ENCODE measurements at places on chromosomes 1 and 21.

DNA sequence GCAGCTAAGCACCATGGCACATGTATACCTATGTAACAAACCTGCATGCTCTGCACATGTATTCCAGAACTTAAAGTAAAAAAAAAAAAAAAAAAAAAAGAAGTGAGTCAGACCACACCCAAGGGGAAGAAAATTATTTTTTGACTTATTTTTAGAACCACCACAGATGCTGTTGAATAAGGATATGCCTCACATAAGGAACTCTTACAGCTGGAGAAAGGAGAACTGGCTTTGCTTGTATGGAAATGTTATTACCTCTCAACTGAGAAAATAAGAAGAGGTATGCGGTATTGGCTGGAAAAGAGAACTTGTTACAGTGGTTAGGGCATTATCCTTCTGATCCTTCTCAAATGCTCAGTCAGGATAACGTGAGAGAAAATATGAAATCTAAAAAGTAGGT lies 27.5 kb upstream of the FCER1A start:
- no peak for DNase-seq

- DNase-seq = no peak
Observed at GRCh38 chr1:41827991-41828570, 90.6 kb downstream of the HIVEP3 start.

GRCh38 chr1:108533351-108534083 lies 26.4 kb upstream of the EEIG2 start:
- no peak for DNase-seq

DNA sequence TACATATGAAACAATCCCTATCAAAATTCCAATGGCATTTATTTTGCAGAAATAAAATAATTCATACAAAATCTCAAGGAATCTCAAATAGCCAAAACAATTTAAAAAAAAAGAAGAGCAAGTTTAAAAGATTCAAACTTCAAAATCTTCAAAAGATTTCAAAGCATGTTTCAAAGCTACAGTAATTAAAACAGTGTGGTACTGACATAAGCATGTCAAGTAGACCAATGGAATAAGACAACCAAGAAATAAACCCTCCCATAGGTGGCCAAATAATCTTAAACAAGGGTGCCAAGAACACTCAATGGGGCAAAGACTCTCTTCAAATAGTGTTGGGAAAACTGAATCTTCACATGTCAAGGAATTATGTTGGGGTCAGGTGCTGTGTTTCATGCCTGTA lies 28.0 kb upstream of the UCK2 start:
- DNase-seq = no peak

DNA sequence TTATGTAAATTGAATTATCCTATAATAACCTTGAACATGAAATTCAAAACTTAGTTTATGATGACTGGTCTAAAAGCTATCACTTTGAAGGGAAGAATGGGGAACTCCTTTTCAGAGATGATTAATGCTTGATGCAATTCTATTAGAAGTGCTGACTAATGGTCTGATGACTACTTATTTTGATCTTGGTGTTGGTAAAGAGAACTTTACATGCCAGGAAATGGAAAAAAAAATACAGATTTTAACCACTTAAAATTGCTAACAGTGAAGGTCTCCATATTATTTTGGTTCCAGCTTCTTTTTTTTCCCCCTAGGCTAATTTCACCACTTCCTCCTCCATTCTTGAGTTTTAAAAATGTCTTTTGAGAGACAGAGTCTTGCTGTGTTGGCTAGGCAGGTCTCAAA lies 22.9 kb downstream of the S1PR1 start:
- no peak for DNase-seq

GRCh38 chr1:180288940-180289339 lies 58.9 kb downstream of the LHX4 start:
- DNase-seq = no peak

GRCh38 chr1:28443550-28443949 lies 62.3 kb upstream of the RCC1 start:
- DNase-seq = no peak

DNA sequence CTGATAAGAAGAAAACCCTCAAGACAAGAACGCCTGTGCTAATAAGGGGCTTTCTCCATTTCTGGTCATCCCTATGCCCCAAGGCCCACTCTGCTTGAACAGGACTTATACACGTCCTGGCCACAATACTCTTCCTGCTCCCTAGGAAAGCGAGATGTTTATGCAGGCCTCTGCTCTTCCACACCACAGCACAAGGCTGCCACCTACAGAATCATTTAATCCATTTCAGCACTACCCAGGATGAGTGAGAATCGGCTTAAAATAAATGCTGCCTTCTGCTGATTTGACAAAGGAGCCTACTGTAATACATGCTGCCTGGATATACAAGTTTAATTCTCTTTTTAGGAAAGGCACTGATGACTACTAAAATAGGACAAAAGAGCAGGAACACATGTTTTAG lies 29.4 kb downstream of the FRRS1 start:
- DNase-seq = no peak

DNA sequence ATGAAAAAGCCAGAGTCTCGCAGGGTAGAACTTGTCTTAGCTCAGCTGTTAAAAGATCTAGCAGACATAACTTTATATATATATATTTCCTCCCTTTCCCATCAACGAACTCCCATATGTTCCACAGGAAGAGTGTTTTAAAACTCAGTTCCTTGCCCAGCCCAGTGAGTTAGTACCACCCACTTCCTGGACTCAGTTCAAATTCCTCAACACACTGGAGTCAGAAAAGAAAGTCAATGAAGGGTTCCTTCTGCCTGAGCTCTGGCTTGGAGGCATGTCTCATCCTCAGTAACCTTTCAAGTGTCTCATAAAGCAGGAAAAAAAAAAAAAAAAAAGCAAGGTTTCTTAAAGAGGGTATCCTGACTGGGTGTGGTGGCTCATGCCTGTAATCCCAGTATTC lies 15.6 kb downstream of the TPM3 start:
- no peak for DNase-seq

DNA sequence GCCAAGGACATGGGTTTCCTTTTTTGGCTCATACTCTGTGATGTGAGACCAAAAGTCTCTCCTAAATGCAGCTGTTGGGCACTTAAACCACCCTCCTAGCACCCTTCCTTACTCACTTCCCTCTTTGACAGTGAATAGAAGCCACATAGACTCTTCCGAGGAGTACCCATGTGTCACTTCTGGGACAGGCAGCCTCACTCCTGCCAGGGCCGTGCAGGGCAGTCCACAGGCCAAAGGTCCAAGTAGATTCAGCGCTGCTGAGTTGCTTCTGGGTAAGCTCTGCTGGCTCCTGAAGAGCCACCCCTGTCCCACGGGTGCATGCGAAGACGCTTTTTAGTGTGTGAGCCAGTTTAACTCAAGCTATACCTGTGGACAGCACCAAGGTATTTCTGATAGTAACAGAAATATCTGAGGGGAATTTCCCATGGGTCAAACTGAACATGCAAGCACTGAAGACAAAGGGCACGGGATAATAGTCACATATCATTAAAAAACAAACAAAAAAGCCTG lies 36.8 kb upstream of the BMP8B start:
- DNase-seq = no peak

DNA sequence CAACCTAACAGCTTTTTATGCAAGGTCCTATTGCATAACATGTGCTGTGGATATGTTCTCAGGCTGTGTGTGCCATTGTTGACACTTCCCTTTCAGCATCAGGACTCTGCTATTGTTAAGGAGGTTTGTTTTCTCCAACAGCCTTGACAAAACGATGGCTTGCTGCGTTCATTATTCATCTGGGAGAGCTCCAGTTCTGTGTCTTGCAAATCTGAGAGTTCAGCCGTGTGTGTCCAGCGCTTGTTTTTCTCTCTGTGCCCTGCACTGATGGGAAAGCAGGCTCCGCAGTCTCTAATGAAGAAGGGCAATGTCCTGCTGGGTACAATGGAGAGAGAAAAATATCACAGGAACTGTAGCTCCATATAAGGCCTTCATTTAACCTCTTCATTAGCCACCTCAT lies 63.7 kb downstream of the CLDN17 start:
- DNase-seq = peak; percentile 5

DNA sequence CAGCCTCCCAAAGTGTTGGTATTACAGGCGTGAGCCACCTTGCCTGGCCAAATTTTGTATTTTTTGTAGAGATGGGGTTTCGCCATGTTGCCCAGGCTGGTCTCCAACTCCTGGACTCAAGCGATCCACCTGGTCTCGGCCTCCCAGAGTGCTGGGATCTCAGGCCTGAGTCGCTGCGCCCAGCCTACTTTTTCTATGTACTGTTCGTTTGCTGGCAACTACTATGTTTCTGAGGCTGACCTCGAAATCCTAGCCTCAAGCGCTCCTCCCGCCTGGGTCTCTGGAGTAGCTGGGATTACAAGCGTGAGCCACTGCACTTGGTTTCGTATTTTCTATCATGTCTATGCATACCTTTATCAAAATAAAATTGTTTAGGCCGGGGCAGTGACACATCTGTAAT lies 675 bp upstream of the TEKT2 start:
- DNase-seq = no peak

DNA sequence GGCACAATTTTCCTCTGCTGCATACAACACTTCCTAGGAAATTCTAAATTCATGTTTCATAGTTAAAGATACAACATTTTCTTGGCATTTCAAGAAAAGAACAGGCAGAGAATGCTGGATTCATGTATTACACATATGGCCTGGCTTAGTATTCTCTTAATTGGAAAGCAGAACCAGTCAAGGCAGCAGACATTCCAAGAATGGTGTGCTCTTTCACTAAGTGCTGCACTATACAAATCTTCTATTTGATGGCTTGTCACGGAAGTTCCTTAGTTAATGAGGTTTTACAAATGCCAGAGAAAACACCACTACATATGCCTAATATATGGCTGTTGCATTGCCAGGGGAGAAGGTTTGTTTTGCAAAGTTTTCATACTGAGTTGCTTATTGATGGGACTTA lies 80.8 kb upstream of the DYNLT5 start:
- DNase-seq = no peak

- no peak for DNase-seq
Observed at GRCh38 chr1:229018674-229019295, 252.1 kb upstream of the RAB4A start.

GRCh38 chr1:64900916-64901315 lies 65.4 kb downstream of the JAK1 start:
- DNase-seq = no peak

DNA sequence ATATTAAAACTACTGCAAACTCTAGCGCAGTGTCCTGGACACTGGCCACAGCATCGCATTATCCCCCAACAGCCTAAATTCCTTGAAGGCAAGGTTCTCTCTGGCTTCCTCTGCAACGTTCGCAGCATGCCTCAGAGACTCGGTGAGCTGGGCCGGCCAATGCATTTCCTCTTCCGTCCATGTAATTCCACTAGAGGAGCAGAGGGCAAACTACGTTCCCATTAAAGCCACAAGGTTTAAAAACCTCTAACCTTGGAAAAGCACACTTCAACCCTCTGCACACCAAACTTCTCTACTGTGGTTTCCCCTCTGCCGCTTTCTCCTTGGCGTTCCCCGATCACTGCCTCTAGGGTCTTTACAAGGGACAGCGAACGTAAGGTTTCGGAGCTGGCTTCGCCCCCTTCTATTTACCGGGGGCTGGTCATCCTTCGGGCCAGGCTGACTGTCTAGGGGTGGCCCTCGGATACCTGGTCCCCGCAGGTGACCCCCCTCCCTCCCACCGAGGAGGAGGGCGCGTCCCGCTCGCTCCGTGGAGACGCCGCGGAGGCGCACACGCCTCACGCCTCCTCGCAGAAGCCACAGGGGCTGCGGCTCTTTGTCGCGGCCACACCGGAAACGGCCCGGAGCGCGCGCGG lies 456 bp upstream of the SMYD2 start:
- no peak for DNase-seq

DNA sequence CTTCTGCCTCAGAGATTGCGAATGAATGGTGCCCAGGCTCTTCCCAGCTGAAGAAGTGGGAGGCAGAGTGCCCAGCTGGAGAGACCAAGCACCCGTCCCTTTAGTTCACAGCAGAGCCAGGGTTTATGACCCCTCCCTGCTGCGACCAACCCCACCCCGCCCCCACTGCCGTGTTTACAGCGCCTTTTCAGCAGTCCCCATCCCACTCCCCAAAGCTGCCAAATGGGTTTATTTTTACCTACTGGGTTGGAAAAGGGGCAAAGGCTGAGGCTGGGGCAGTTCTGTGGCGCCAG lies 23.6 kb downstream of the DYRK3 start:
- DNase-seq = no peak

DNA sequence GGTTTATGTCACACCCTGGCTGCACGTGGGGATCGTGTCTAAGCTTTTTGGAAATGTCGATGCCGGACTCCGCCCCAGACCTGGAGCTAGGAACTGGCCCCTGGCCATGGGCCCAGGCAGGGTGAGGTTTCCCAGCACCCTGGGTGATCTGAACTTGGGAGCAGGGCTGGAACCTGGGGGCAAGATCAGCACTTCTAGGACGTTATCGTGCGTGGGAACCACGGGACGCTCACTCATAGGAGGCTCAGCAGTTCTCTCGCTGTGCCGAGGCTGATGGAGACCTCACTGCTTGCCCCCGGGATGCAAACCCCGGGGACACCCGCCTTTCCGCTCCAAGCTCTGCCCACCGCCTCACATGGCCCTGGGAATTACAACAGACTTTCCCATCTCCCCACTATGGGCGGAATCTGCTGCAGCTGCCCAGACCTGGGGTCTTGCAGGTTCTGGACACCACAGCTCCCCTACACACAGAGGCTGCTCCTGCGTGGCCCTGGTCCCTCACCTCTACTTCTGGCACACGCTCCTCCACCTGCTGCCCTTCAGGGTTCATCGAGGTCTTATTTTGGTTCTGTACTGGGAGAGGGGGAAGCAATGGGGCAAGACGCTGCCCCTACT lies 35.9 kb downstream of the COL18A1 start:
- no peak for DNase-seq

DNA sequence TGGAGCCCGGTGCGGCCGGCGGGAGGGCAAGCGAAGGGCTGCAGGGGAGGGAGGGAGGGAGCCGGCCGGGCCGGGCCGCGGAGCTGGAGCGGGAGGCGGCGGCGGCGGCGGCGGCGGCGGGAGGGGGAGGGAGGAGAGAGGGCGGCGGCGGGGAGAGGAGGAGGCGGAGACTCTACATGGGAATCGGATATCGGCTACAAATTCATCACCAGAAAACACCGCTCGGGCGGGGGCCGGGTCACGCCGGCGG lies at the start of gene AKT3:
Gene AKT3, minus strand, starts transcription at position 42 of the 250 bp plus-strand sequence. CDS start 7,073 bp downstream, outside the sequence.
- peak; percentile 82 for DNase-seq

DNA sequence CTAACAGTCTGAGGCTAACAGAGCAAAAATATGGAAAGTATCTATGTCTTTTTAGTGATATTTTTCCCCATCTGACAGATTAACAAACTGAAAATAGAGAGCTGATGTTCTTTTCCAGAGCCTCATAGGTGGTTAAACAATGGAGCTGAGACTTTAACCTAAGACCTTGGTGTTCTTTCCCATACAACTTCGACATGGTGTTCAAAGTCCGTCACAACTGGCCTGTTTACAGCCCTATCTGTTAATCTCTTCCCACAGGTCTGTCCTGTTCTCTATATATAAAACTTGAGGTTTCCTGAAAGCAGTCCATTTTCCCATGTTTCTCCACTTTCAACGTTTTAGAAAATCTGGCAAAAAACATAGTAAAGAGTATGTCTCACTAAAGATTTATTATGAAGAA lies 395.7 kb downstream of the BRINP2 start:
- DNase-seq = no peak

GRCh38 chr1:244989813-244990212 lies 125.5 kb upstream of the HNRNPU start:
- no peak for DNase-seq

- no peak for DNase-seq
Observed at GRCh38 chr1:220689666-220690065, 497 bp upstream of the C1orf115 start.
